Right hindlimb (tissue), 1 donor: ENCODE measurements at places on chromosomes 5 and 9.

- no peak for DNase-seq
Observed at GRCh38 chr5:152116934-152117333, 192.3 kb upstream of the GLRA1 start.

- no peak for DNase-seq
Observed at GRCh38 chr5:151465476-151465875, 18.1 kb downstream of the SLC36A1 start.

- DNase-seq: no peak
Observed at GRCh38 chr5:17182494-17182893, 34.9 kb upstream of the BASP1 start.

GRCh38 chr9:106889061-106889590 is 26.2 kb downstream of the ZNF462 start:
- no peak for DNase-seq

DNA sequence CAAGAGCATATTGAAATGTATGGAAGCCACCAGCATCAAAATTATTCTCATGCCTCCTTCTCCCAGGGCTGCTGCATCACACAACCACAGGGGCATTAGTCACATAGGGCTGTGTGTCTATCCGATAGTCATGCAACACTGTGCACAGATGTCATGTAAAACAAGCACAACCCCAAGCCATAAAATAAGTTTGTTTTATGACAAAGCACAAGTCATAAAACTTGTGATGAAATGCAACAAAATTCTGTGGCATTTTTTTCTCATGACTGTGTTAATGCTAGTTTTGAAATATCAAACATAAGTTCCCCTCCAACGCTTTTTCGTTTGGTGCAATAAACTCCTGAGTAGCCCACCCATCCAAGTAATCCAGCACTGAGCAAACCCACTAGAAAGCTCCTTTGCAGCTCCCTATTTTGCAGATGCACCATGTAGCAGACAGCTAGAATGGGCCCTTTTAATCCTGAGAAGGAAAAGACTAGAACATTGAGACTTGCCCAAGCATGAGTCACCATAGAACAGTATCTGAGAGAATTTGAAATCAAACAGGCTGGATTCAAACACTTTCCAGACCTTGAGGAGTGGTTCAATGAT is 93.3 kb upstream of the ZNF366 start:
- DNase-seq: no peak

DNA sequence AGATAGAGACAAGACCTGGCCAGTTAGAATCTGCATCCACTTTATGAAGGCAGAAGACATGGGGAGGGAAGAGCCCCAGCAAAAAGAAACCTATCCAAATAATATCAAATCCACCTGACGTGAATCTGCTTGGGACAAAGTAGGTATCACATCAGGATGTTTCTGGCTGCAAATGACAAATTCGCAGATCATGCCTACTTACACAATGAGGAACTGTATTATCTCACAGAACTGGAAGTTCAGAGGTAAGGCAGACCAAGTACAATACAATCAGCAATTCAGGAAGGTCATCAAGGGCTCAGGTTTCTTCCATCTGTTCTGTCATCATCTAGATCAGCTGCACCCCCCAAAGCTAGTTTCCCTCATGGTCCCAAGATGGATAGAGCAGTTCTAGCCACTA is 13.2 kb upstream of the NR4A3 start:
- DNase-seq: no peak

GRCh38 chr5:400282-401145 is 42.5 kb upstream of the EXOC3 start:
- peak; percentile 24 for DNase-seq

DNA sequence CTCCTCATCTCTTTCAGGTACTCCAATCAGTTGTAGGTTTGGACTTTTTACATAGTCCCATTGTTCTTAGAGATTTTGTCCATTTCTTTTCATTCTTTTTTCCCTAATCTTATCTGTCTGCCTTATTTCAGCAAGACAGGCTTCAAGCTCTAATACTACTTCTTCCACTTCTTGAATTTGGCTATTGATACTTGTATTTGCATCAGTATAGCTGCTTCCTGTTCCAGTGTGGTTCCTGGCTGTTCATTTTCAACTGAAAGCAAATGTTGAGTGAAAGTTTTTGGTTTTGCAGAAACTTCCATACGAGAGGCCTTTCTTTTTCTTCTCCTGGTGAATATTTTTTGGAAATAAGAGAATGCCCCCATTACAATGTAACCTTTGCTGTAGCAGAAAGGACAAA is 12.0 kb upstream of the IFNA1 start:
- no peak for DNase-seq

GRCh38 chr9:82606492-82607382 is 456.2 kb downstream of the RASEF start:
- peak; percentile 72 for DNase-seq

DNA sequence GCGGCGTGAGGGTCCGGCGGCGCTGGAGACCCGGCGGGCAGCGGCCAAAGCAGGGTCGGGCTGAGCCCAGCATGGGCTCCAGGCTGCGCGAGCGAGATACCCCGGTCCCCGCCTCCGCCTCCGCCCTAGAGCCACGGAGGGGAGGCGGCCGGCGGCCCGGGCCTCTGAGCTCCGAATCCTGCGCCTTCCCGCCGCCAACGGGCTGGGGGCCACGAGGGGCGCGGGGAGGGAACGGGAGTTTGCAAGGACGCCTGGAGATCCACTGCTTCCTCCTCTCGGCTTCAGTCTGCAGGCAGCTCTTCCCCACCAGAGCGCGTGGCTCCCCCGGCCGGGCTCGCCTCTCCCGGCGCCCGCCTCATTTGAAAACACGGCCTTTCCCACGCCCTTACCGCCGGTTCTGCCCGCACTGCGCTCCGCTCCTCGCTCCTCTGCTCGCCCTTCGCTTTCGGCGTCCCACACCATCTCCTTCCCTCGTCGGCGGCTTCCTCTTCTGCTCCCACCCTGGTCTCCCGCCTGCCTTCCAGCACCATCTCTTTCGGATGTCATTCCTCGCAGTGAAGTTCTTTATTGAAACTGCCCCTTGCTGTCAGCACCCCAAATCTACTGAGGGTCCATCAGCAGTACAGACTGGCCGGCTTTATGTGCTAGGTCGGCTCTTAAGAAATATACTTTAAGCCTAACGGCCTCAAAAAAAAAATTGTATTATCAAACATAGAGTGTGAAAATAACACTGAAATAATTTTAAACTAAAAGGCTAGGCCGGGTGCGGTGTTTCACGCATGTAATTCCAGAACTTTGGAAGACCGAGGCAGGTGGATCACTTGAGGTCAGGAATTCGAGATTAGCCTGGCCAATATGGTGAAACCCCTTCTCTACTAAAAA is 105.0 kb upstream of the FAM120A start:
- peak; percentile 79 for DNase-seq

DNA sequence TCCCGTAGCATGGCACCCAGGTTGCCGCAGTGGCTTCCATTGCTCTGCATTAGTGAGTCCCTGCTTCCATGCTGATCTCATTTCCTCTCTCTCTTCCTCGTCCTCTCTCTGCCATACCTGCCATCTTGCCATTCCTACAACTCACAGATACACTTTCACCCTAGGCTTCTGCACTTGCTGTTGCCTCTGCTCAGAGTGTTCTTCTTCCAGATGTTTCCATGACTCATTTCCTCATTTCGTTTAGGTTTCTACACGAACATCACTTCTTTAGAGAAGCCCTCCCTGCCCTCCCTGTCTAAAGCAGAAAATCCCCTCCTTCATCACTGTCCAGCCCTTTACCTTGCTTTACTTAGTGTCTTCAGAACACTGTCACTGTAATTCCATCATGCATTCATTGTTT is 115.2 kb upstream of the WWC1 start:
- DNase-seq: no peak

DNA sequence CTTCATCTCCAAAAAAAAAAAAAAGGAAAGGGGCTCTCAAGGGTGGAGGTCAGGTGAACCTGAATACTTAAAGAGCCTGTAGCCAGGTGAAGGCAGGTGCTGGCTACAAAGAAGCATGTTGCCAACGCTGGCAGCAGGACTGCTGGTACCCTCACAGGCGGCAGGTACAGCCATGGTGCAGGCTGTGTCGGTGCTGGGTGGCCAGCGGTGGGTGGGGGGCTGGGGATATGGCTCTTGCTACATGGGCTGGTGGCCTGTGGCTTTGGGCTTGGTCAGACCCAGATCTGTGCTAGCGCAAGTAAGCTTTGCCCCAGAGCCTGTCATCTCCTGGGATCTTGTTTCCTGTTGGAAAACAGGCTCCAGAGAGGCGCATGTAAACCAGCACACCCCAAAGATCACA is 86.3 kb upstream of the PHYKPL start:
- peak; percentile 12 for DNase-seq

GRCh38 chr5:36777105-36777757 is 99.3 kb upstream of the NIPBL start:
- peak; percentile 61 for DNase-seq

DNA sequence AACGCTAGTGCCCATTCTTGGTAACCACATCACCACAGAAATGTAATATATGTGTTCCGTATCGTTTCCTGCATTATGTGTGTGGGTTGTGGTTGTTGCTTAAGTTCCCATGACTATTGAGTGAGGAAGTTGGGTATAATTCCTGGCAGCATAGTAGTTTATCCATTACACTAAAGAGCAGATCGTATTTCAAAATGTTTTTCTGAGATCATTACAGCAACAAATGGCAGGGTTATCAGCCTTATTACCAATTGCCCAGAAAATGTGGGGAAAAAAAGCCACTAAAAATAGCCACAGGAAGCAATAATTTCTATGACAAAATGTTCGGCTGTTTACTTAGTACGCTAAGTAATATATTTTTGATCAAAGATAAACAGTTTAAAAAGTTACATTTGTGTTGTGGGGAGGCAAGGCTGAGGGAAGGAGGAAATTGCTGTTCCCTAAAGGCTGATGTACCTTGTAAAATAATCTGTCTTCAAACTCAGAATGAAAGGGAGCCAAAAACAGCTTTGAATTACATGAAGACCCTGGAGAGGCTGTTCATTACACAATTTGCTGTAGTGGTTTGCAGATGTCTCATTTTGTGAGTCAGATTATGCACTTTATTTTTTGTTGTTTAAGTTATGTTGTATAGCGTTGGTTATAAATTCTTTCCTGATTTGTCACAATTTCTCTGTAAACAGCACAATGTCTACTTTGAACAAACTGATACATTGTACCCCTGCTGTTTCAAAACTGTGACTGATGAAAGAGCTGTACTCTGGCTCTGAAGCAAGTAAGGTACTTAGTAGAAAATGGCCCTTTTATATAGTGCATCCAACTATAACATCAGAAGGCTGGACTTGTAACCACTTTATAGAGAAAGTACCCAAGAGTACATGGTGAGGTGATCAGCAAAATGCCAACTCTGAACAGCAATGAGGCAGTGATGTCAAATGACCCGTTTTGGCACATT is 1028.5 kb downstream of the NR2F1-AS1 start:
- DNase-seq: no peak

DNA sequence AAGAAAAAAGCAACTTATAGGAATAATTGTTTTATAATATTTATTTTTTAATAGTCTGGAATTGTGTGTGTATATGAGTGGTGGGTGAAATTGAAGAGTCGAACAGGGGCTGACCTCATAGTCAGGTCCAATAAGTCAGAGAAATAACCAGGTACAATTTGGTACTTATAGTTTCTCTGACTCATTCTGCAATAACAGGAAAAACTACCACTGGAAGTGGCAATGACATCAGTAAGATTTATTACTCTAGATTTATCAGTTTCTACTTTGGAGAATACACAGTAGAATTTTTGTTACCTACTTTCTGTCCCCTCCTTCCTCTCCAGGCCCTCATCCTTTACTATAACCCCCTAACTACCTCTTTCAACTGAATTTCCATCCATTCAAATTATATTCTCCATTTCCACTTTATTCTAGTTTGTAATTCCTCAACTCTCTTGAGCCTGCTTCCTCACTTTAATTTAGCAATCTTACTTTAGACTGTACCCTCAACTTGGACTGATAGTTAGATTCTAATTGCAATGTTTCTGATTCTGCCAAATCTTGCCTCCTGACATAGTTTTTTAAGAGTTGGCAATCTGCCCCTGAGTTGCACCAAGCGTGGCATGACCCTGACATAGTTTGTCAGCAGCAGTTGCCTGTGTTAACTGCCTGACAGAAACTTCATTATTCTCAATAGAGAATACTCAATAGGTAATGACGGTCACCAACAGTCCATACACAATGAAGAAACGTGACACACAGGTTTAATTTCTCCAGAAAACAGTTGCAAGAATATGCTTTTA is 475.3 kb upstream of the RIOK2 start:
- DNase-seq: no peak

DNA sequence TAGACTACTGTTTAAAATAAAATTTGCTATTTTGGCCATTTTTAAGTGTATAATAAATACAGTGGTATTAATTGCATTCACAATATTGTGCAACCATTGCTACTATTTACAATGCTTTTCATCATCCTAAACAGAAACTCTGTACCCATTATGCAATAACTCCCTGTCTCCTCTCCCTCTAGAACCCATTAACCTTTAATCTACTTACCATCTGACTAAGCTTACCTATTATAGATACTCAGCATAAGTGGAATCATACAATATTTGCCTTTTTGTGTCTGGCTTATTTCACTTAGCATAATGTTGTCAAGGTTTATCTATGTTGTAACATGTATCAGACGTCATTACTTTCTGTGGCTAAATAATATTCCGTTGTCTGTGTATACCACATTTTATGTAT is 25.9 kb downstream of the CD14 start:
- no peak for DNase-seq

DNA sequence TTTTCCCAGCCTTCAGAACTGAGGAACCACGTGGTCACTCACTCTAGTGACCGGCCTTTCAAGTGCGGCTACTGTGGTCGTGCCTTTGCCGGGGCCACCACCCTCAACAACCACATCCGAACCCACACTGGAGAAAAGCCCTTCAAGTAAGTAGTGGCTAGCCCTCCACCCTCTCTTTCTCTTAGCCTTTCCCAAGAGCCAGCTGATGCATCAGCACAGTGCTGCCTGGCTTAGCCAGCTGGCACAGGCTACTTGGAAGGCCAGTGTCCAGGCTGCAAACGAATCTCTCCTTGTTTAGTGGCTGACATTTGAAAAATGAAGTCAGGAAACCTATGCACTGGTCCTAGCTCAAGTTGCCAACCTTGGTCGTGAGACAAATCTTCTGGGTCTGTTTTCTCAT is 91.1 kb downstream of the PRDM6 start:
- peak; percentile 56 for DNase-seq

- no peak for DNase-seq
Observed at GRCh38 chr5:37786416-37786815, 53.4 kb downstream of the GDNF start.

- DNase-seq: no peak
Observed at GRCh38 chr5:41842777-41843176, 27.4 kb downstream of the OXCT1 start.

DNA sequence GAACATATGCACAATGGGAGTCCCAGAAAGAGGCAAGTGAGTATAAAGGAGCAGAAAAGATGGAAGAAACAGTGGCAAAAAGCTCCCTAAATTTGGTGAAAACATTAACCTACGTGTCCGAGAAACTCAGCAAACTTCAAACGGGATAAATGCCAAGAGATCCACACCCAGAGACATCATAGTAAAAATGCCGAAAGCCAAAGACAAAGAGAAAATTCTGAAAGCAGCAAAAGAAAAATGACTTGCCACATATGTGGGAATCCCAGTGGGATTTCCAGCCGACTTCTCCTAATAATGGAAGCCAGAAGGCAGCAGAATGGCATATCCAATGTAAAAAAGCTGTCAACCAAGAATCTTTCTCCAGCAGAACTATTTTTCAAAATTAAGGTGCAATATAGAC is 101.2 kb downstream of the ADAMTS2 start:
- DNase-seq: no peak
